ENCODE measurements at places on chromosomes 3 and 15. TPM values are rescaled to one million over a fixed set of nuclear protein-coding genes. Genes with fewer than 3 reads are reported as not detected.

SEMA3G gene
- total RNA-seq: 0.79 TPM

ZNF592 gene
- total RNA-seq: 40.5 TPM

UROC1 gene
- not detected for total RNA-seq

KLHL6 gene
- total RNA-seq: 0.12 TPM

FETUB gene
- total RNA-seq: not detected

- DNase-seq: no peak
Observed at GRCh38 chr15:42239528-42240182, 31.6 kb upstream of the VPS39 start.

DNA sequence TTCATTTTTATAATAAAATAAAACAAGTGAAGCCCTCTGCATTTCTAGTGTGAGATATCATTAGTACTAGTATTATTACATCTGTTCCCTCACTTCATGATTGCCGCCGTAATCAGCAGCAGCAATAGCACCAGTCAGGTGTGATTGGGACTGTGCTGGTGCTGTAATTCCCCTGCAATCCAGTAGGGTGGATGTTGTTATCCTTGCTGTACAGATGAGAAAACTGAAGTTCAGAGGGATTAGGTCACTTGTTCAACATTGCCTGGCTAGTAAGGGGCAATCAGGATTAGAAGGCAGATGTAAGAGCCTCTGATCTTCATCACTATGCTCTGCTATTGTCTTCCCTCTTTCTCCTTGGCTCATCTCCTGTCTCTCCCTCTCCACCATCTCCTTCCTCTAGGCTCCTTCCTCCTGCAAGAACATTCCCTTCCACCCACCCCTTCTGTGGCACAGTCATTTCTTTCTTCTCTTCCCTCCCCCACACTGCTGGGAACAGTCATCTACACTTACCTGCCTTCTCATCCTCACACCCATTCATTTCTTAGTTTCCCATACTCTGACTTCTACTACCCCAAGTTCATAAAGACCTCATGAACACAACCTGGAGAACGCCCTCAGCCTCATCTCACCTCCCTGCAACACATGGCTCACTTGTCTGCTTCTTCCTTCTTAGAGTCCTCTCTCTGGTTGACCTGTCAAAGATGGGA is 29.7 kb downstream of the CRYGS start:
- DNase-seq: no peak

DNA sequence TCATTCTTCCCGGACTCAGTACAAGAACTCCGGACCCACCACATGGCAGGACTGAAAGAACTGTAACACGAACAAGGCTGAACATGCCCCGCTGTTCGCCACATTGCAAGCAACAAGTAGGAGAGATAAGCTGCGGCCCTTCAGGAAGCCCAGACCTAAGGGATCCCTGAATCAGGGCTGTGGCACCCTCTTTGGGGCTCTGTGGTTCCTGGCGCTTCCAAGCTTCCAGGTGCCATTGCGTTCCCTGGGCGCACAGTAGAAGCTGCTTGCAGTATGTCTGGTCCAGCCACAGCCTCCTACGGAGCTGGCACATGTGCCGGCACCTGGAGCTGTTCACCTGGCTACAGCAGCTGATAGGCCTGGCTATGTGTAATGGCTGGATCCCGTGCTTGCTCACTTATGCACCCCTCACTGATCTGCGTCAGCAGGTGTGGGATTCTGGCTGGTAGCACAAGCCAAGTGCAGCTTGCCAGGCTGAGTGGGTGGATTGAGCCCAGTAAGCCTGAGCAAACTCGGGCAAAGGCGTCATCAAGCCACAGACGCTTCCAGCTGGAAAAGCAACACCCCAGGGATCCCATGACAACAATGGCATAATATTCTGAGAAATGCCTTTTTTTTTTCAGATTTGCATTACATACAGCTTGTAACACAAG is 748.6 kb upstream of the GBE1 start:
- no peak for DNase-seq

DNA sequence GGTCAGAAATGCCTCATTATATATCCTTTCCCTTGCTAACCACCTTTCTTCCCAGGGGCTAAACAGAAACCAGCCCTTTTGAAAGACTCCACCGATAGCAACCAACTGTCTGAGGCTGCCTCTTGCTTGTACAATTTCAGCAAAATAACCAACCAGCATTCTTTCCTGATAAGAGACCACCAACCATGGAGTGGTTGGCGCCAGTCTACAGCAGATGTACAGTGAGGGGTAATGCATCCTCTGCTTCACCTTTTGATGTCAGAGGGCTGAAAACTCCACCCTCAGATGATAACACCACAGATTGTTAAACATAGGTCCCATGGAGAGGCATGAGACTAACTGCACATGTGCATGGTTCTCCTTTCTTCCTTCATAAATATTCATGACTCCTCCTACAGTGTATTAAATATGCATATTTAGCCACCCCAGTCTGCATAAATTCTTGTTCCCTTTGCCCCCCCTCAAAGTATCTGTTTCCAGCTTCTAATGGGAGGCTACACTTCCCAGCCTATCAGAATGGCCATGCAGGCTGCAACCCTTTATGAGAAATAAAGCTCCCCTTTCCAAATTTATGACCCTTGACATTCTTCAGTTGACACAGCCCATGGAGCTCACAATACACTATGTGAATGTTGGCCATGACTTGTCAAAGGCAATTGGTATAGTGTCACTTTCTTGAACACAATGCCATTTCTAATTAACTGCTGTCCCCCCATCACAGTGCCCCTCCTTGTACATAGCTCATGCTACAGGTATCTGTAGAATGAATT is 48.3 kb downstream of the GABRB3 start:
- DNase-seq: no peak

DNA sequence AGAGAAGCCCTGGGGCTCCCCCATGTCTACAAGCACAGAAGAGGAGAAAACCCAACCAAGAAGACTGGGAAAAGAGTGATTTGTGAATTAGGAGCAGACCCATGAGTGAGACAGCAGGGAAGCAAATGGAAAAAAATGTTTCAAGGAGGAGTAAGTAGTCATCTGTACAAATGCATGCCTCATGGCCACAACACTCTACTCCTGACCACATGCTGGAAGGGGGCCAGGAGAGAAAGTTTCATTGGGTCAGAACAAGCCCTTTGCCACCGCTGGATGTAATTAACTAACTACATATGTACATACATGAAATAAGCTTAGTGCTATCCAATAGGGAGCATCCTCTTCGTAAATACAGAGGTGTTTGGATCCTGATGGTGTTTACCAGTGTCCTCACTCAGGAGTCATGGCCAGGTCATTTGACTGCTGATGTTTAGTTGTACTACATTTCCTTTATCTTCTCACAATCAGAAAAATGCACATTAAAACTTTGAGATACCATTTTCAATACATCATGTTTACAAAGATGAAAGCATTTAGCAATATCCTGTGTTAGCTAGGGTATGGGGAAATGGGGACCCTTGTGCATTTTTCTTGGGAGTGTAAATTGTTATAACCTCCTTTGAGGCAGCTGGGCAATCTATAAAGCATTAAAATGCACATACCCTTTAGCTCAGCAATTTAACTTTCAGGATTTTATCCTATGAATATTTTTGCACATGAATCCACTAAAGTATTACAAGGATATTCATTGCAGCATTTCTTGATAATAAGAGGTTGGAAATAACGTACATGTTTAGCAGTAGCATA is 27.1 kb downstream of the CLRN1 start:
- DNase-seq: no peak
